ENCODE measurements at places on chromosomes 11 and 22.
A peak's percentile ranks its signal among the peaks of the same experiment; 100 is the strongest.

- H3K4me1 ChIP-seq, result no peaks in the 10 kb centered on the region
- no peaks in the 10 kb centered on the region for H3K36me3 ChIP-seq
- no peak for DNase-seq
- H3K27me3 ChIP-seq, result peaks cover 3% of the 10 kb centered on the region
- no peak overlapping the region for H3K27ac ChIP-seq
Observed at GRCh38 chr11:12414611-12415010, 37.2 kb downstream of the PARVA start.

- no peak within 1 kb of the TSS for H3K27ac ChIP-seq
- H3K36me3 ChIP-seq, result no peaks in the 10 kb centered on the region
- H3K27me3 ChIP-seq, result no peaks in the 10 kb centered on the region
- H3K4me3 ChIP-seq, result peak within 1 kb of the TSS; percentile 47
- H3K4me1 ChIP-seq, result peaks cover 45% of the 10 kb centered on the region
- no peak for DNase-seq
Observed at GRCh38 chr11:66048547-66049323, at the start of gene GAL3ST3. GAL3ST3 (minus strand) TSS chr11:66049161; CDS start chr11:66045415, 3,746 bp downstream.

DNA sequence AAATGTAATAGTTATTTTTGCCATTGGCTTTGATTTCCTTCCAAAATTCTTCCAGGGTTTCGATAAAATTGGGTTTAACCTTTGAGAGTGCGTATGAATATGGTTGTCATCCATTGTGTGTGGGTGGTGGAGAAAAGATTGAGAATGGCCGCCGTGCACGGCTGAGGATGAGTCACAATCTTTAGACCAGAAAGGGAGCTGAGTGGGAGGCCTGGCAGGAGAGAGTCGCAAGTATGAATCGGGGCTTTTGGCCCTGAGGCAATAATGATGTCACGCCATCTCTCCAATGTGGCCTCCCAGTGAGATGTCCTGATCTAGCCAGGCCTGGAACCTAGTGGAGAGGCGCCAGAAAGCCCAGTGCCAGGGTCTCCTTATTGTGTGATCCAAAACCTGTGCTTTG lies 33.1 kb upstream of the SMPD1 start:
- H3K4me1 ChIP-seq, result no peaks in the 10 kb centered on the region
- no peak overlapping the region for H3K27ac ChIP-seq
- no peaks in the 10 kb centered on the region for H3K27me3 ChIP-seq
- no peak for DNase-seq

- H3K36me3 ChIP-seq, result no peaks in the 10 kb centered on the region
- no peaks in the 10 kb centered on the region for H3K27me3 ChIP-seq
- no peak overlapping the region for H3K4me3 ChIP-seq
- H3K4me1 ChIP-seq, result no peaks in the 10 kb centered on the region
- no peak overlapping the region for H3K27ac ChIP-seq
- DNase-seq, result no peak
Observed at GRCh38 chr11:21026685-21027084, 357.3 kb downstream of the NELL1 start.

GRCh38 chr22:30902496-30903357 lies 65.8 kb downstream of the MORC2 start:
- peaks cover 5% of the 10 kb centered on the region for H3K4me1 ChIP-seq
- H3K4me3 ChIP-seq, result no peak overlapping the region
- no peak for DNase-seq
- H3K27me3 ChIP-seq, result no peaks in the 10 kb centered on the region
- peak overlapping the region; percentile 75 for H3K27ac ChIP-seq
- peaks cover 45% of the 10 kb centered on the region for H3K36me3 ChIP-seq

GRCh38 chr11:27933992-27934829 lies 173.7 kb downstream of the KIF18A start:
- H3K4me1 ChIP-seq, result no peaks in the 10 kb centered on the region
- peaks cover 9% of the 10 kb centered on the region for H3K27me3 ChIP-seq
- no peaks in the 10 kb centered on the region for H3K36me3 ChIP-seq
- no peak for DNase-seq

DNA sequence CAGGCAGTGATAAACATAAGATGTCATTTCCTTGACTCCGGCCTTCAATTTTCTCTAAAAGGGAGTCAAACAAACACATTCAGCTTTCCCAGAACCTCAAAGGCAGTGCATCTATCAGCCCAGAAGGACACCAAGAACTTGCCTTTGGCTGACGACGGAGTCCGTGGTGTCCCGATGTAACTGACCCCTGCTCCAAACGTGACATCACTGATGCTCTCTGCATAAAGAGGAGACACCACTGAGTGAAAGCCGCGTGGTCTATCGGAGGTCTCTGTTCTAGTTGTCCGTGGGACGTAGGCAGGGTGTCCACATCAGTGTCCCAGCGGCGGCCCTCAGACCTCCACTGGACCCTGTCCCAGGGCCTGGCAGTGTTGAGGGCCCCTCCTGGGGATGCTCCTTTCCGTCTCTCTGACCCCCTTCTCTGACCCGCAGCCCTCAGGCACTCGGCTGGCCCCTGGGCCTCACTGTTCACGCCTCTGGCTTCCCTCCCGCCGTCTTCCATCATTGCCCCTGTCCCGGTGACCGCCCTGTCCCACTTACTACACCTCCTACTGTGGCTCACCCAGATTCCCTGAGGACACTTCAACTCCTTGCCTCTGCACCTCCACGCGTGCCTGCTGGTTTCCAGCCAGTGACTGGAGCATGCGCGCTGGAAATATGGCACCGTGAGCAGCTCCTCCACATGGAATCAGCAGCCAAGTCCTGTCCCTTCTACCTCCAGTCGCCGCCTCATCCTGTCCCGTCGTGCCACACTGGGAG lies 70.4 kb downstream of the NCAPD3 start:
- peak overlapping the region; percentile 70 for H3K27ac ChIP-seq
- no peaks in the 10 kb centered on the region for H3K4me1 ChIP-seq
- no peak for DNase-seq
- H3K36me3 ChIP-seq, result peaks cover 7% of the 10 kb centered on the region

DNA sequence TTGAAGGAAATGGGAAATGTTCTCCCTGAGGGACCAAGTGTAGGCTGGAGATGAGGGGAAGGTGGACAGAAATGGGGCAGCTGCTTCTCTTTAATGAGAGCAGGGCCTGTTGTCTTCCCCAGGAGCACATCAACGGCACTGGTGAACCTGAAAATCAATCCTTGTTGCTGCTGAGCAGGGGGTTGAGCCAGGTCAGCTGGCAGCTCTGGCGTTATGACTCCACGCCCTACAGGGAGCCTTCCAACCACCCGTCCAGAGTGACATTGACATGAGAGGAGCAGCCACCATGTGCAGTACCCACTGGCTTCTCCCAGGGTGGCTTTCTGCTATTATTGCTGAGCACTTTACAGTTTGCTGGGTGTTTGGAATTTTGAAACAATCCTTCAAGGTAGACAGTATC lies 116.9 kb upstream of the LDLRAD3 start:
- H3K4me1 ChIP-seq, result peaks cover 7% of the 10 kb centered on the region
- no peak for DNase-seq
- no peak overlapping the region for H3K27ac ChIP-seq
- H3K27me3 ChIP-seq, result peaks cover 4% of the 10 kb centered on the region
- H3K4me3 ChIP-seq, result no peak overlapping the region
- no peaks in the 10 kb centered on the region for H3K36me3 ChIP-seq

GRCh38 chr11:74971424-74971823 lies 17.3 kb upstream of the NEU3 start:
- no peak overlapping the region for H3K4me3 ChIP-seq
- H3K36me3 ChIP-seq, result peaks cover 29% of the 10 kb centered on the region
- no peaks in the 10 kb centered on the region for H3K27me3 ChIP-seq
- no peak overlapping the region for H3K27ac ChIP-seq
- no peak for DNase-seq

DNA sequence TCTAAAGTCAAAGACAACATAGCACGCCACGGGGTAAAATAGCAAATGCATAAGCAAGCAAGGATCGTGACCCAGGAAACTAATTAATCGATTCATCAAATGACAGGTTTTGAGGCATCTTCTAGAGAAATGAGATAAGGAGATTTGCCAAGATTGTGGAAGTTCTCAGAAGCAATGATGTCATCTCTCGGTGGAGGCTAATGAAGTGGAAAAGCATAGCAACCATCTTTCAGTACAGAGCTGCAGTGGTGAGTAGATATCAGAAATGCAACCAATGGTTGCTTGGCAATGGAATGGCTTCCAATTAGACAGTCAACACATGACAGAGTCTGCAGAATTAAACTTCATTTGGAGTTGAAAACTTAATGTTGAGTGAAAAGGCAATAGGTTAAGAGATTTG lies 116.0 kb downstream of the KIRREL3 start:
- H3K27ac ChIP-seq, result no peak overlapping the region
- peaks cover 5% of the 10 kb centered on the region for H3K27me3 ChIP-seq
- H3K36me3 ChIP-seq, result no peaks in the 10 kb centered on the region
- no peaks in the 10 kb centered on the region for H3K4me1 ChIP-seq
- no peak for DNase-seq
- no peak overlapping the region for H3K4me3 ChIP-seq
